Gastroesophageal sphincter (tissue), 4 donors: ENCODE measurements at places on chromosomes 2 and 18. TPM values are rescaled to one million over a fixed set of nuclear protein-coding genes. Genes with fewer than 3 reads are reported as not detected.
A peak's percentile ranks its signal among the peaks of the same experiment; 100 is the strongest.

SULT1C4 gene
- total RNA-seq = 2.3 TPM

GCG gene
- not detected for total RNA-seq

DNA sequence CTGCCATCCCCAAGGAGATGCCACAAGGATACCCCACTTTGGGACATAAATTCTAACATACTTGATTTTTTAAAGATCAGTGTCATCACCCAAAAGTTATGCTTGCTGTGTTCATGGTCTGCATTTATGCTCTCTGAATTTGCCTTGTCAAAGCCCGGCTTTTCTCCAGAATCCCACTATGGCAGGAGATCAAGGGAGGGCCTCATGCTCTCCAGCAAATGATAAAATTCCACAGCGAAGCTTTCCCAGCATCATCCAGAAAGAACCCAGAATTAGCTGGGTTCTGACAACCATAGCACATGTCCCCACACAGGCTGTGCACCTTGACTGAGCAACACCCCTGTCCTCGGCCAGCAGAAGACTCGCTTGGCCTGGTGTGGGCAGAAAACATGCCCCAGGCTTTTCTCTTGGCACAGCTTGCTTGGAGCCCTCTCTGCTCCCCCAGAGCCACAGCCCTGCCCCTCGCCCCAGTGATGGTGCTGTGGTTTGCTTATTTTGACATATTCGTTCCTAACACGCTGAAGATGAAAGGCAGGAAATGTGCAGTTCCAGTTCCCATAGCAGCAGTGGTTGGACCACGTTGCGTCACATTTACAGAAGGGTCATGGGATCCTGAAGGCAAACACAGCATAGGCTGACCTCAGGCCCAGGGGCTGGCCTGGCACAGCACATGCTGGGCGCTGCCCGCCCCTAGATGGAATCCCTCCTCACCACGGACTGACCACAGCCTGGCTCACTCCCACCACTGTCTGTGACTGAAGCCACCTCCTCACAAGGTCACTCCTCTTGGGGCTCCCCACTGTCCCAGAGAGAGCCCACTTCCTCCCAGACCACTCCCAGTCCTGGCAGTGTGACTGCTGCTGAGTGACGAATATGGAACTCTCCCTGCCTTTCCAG lies 14.1 kb upstream of the CHRNA1 start:
- no peak overlapping the region for H3K4me3 ChIP-seq
- no peaks in the 10 kb centered on the region for H3K36me3 ChIP-seq
- ATAC-seq = peak; percentile 47
- peaks cover 80% of the 10 kb centered on the region for H3K4me1 ChIP-seq

- H3K27ac ChIP-seq = no peak within 1 kb of the TSS
- H3K36me3 ChIP-seq = no peaks in the 10 kb centered on the region
- peaks cover 83% of the 10 kb centered on the region for H3K27me3 ChIP-seq
- H3K4me1 ChIP-seq = peaks cover 26% of the 10 kb centered on the region
These were observed at the start of gene DSC3 for GRCh38 chr18:31042406-31043181. TSS of gene DSC3 (minus strand) at chr18:31042742. CDS start at chr18:31042660, 82 bp downstream.

DNA sequence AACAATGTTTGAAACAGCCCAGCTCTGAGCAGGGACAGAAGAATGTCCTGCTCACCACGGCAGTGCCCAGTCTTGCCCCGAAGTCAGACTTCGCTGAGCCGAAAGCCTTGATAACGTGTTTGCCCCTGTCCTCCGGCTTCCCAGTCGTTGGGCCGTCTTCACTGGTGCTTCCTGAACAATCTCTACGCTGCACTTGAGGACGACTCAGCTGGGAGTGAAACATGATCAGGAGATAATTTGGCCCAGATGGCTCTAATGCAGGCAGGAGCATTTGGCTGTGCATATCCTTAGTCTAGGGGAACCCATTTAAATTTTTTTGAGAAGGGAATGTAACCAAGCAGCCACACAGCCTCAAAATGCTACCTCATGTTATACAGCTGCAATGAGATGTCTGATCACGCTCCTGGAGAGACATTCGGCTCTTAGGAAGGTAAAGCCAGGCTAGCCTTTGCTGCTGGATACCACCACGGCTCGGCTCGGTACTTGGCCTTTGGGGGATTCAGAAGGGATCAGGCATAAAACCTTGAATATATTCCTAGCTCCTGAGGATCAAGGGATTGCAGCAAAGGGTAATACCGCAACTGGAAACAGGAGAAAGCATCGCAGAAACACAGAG lies 43.6 kb downstream of the FECH start:
- ATAC-seq = no peak
- no peak overlapping the region for H3K4me3 ChIP-seq
- H3K27me3 ChIP-seq = no peaks in the 10 kb centered on the region
- no peak overlapping the region for H3K27ac ChIP-seq
- peaks cover 11% of the 10 kb centered on the region for H3K36me3 ChIP-seq

GRCh38 chr2:165804719-165805118 lies 10.7 kb upstream of the GALNT3 start:
- no peak overlapping the region for H3K4me3 ChIP-seq
- no peaks in the 10 kb centered on the region for H3K4me1 ChIP-seq
- no peak for ATAC-seq
- H3K27me3 ChIP-seq = no peaks in the 10 kb centered on the region

GRCh38 chr2:129829588-129829987 lies 149.9 kb upstream of the RAB6C start:
- H3K4me3 ChIP-seq = no peak overlapping the region
- ATAC-seq = no peak
- H3K27ac ChIP-seq = no peak overlapping the region
- H3K27me3 ChIP-seq = no peaks in the 10 kb centered on the region

DNA sequence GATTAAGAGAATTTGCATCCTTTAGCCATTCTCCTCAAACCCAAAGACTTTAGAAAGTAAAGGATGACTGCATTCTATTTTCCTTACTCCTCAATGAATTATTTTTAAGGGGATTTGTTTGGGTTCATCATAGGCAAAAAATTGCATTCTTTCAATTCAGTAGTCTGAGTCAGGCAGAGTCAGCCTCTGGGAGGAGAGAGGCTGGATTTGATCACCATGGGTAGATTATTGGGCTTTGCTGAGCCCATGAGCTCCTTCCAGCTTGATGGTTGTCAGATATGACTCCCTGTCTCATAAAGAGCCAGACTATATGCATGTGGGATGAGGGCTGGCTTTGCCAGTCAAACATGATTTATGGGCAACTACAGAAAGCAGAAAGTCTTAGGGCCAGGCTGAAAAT lies 101.2 kb downstream of the KCNS3 start:
- no peak overlapping the region for H3K4me3 ChIP-seq
- H3K27ac ChIP-seq = no peak overlapping the region
- H3K36me3 ChIP-seq = no peaks in the 10 kb centered on the region
- no peak for ATAC-seq
- H3K4me1 ChIP-seq = no peaks in the 10 kb centered on the region

DNA sequence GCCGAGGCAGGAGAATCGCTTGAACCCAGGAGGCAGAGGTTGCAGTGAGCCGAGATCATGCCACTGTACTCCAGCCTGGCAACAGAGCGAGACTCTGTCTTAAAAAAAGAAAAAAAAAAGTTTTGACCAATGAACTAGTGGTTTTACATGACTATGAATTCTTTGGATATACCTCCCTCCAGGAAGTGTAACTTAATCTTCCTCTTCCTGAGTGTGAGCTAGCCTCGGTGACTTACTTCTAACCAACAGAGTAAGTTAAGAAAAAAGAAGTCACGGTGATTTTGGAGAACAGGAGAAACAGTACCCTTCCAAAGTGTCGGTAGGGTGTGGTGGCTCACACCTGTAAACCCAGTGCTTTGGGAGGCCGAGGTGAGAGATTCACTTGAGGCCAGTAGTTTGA lies 7.1 kb downstream of the TIA1 start:
- H3K4me1 ChIP-seq = no peaks in the 10 kb centered on the region
- peaks cover 22% of the 10 kb centered on the region for H3K36me3 ChIP-seq
- no peak overlapping the region for H3K4me3 ChIP-seq

DNA sequence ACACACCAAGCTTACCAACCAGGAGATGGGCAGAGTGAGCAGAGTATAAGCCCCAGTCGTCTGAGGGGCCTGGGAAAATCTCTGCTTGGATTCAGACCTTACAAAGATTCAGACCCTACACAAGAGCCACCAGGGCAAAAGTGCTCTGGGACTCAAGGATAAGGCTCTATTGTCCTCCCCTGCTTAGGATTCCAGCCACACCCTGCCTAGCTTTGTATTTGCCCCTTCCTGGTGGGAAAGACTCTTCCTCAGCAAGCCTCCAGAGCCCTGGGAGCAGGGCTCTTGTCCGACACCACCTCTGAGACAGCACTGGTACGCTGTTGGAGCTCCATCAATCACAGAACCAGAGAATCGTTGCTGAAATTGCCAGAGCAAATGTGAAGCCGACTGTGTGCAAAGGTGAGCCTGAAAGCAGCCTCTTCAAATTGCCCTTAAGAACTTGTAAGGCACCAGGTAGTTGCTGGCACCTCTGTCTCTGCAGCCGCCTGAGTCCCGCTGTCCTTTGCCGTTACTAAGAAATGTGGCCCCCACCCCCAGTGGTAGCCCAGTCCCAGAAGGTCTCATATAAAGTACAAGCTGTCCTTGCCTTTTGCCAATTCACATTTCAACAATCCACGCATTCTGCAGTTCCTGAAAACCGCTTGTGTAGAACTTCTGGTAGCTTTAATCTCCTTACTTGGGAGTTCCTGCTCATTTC lies 148.7 kb downstream of the CTIF start:
- no peaks in the 10 kb centered on the region for H3K4me1 ChIP-seq
- ATAC-seq = peak; percentile 74
- H3K36me3 ChIP-seq = no peaks in the 10 kb centered on the region
- H3K4me3 ChIP-seq = no peak overlapping the region
- peak overlapping the region; percentile 21 for H3K27ac ChIP-seq

DNA sequence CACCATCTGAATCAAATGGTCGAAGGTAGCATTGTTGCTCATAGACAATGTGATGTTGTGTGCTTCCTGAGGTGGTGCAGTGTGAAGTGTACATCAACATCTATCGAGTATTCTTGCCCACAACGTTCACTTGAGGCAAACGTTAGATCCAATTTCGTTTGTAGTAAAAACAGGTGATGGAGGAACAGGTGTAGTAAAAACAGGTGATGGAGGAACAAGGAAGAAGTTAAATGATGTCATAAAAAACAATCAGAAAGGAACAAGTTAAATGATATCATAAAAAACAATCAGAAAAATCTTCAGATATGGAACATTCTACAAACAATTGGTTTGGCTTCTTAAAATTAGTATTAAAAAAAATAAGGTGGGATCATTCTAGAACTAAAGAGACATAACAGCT lies 11.3 kb downstream of the WDR7 start:
- H3K27me3 ChIP-seq = no peaks in the 10 kb centered on the region
- H3K36me3 ChIP-seq = no peaks in the 10 kb centered on the region
- no peak overlapping the region for H3K27ac ChIP-seq
- ATAC-seq = no peak

DNA sequence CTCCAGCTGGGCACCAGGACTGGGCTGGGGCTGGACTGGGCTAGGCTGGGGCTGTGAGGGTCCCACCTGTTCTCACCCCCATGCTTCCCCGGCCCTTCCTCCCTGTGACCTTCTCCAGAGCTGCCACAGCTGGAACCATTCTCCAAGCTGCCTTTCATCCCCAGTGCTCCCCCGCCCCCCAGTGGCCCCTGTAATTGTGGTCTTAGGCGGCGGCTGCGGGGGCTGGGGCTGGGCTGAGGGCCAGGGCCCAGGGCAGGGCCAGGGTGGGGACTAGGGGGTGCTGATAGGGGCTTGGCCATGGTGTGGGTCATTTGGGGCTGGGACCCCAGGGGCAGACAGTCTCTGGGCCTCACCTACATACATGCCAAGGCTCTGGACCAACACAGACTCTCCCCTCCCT lies 2.8 kb upstream of the WNT10A start:
- H3K27me3 ChIP-seq = peaks cover 100% of the 10 kb centered on the region
- no peak overlapping the region for H3K4me3 ChIP-seq

- no peaks in the 10 kb centered on the region for H3K36me3 ChIP-seq
- ATAC-seq = no peak
- H3K27ac ChIP-seq = no peak overlapping the region
- H3K27me3 ChIP-seq = no peaks in the 10 kb centered on the region
These were observed 7.9 kb upstream of the RBFA start for GRCh38 chr18:80026363-80026762.

DNA sequence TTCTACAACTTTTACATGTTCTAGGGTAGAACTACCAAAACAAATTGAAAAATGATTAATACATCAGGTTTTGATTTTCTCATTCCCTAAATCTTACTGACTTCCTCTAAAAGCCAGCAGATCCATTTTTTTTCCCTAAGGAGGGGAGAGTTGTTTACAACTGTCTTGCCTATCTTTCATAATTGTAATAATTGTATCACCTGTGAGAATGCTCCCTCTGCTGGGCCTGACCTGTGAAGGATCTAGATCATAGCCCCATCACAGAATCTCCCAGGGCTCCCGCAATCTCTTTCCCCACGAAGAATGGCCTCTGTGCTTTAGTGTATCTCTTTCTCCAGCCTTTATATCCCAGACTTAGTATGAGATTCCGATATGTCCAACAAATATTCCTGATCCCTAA lies 9.1 kb downstream of the LOXL3 start:
- peaks cover 16% of the 10 kb centered on the region for H3K4me1 ChIP-seq
- H3K27me3 ChIP-seq = peaks cover 1% of the 10 kb centered on the region
- ATAC-seq = no peak
- H3K36me3 ChIP-seq = no peaks in the 10 kb centered on the region

DNA sequence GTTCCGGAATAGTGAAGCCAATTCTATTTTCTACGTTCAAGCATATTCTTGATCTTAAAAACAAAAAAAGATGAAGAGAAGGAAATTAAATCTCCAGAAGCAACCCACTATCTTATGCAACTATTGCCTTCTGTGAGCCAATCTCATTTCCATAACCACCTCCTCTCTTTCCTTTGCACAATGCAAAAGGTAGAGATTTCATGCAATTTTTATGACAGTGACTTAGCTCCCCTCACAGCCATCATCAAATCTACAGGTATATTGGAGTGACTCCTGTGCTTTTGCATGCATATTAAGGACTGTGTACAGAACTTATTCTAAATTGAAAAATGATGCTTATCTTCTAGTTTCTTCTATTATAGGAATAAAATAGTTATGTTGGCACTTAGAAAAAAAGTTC lies 191.8 kb downstream of the DCC start:
- no peaks in the 10 kb centered on the region for H3K27me3 ChIP-seq
- H3K4me1 ChIP-seq = no peaks in the 10 kb centered on the region
- no peak overlapping the region for H3K4me3 ChIP-seq
- no peak for ATAC-seq
- no peaks in the 10 kb centered on the region for H3K36me3 ChIP-seq

GRCh38 chr2:122203523-122203922 lies 448.1 kb downstream of the TSN start:
- no peak for ATAC-seq
- peaks cover 11% of the 10 kb centered on the region for H3K4me1 ChIP-seq
- no peak overlapping the region for H3K27ac ChIP-seq
- no peak overlapping the region for H3K4me3 ChIP-seq

DNA sequence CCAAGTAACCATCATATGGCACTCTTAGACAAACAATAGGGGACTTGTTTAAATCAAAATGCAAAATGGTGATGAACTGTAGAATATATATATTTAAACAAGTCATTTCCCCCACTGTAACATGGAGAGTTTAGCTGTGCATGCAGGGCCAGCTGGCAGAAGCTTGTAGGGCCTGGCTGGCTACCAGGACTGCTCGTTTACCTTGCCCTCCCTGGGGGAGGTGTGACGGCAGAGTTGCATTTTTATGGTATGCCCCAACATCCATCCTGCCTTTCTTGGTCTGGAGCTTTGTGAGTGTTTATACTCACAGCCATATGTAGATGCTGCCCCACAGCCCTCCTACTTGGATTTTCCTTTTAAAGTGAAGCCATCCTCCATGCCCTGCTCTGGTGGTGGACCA lies 101.7 kb upstream of the ZFP36L2 start:
- ATAC-seq = no peak
- H3K27me3 ChIP-seq = no peaks in the 10 kb centered on the region
- no peak overlapping the region for H3K27ac ChIP-seq
- H3K36me3 ChIP-seq = no peaks in the 10 kb centered on the region
- no peak overlapping the region for H3K4me3 ChIP-seq
- H3K4me1 ChIP-seq = peaks cover 99% of the 10 kb centered on the region
